ENCODE measurements at places on chromosomes 2 and 18.

DNA sequence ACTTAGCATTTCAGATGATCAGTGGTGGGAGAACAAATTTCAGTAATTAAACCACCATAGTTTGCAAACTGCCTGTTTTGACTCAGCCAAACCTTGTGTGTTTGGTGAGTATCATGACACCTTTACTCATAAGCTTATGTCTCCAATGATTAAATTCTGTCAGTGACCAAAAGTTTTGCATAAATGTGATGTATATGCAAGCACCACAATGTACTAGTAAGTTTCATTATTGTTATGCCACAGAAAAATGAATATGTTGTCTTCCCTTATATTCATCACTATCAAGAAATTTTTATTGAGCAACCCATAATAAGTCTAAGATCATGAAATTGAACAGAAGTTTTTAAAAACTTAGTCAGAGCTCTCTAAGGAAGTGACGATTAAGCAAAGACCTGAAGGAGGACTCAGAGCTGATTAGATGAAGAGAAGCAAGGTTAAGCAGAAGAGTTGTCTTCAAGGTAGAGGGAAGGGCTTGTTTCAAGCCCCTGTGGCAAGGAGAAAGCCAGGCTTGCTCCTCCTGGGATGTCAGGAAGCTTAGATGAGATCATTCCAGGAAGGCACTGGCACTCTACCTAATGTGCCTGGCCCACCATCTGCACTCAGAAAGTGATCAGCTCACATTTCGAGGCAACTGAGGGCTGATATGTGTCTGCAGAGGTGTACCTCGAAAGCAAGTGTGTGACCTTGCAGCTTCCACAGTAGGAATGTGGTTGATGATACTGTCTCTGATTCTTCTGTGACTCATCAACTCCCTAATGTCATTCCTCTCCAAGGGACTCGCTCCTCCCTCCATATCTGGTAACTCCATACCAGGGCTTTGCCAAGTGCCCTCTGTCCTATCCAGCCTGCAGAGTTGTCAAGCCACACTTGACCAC is 54.7 kb downstream of the KCTD18 start:
- no peak for DNase-seq

DNA sequence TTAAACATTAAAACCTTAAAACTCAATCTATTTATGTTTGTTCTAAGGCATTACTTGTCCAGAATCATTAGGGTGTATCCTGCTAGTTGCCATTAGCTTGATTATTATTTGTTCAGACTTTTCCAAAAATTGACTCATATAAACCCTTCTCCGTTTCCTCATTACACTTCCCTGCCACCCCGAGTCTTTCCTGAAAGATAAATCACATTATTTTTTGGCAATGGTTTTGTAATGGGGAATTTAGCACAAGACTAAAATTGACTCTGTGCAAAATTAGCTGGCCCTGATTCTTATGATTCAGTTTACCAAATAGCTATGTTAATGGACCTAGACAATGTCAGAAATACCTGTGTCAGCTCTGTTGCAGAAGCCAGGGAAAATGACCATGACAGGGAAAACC is 112.2 kb upstream of the NT5C1B start:
- no peak for DNase-seq

DNA sequence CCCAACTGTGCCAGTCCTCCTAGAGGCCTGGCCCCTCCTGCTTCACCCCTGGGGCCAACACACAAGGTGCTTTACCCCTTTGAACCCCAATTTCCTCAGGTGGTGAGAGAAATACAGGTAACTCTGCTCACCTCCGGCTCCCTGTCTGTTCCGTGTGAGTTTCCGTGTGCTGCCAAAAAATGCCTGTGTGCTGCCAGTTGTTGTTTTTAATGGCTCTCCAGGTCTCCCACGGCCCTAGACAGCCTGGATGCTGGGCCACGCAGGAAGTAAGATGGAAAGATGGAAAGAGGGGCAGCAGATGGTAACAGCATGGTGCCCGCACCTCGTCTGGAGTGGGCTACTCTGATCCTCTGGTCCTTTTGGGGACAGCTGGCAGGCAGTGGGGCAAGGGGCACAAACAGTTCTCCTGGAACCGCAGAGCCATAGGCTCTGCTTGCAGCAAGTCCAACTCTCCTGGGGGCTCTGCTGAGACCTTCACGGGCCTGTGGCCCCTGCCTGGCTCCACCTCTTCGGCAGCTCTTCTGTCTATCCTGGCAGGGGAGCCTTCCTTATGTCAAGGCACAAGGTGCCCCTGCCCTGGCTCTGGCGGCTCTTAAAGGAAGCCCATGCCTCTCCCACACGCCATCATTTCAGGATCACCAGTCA is 4.3 kb upstream of the ARHGEF4 start:
- no peak for DNase-seq

GRCh38 chr2:238286095-238286494 is 2.3 kb downstream of the PER2 start:
- DNase-seq, result no peak

GRCh38 chr18:58228176-58228575 is 184.2 kb downstream of the NEDD4L start:
- no peak for DNase-seq

DNA sequence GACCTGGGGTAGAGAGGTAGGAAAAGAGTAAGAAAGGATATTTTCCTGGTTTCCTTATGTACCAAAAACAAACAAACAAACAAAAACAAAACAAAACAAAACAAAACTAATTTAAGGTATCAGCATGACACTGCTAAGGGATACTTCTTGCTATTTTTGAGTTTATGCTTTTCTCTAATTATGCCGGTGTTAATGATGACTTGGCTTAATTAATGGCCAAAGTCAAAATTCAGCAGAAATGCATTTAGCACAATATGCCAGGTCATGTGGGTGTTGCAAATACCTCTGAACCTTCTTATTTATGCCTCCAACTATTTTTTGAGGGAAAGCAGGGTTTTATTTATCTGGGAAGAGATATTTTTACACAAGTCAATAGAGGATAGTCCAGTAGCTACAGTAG is 3.2 kb upstream of the CHST9 start:
- DNase-seq, result no peak
